CD8-positive, alpha-beta memory T cell (primary cell): ENCODE measurements at places on chromosomes 3 and 15. TPM values are rescaled to one million over a fixed set of nuclear protein-coding genes. Genes with fewer than 3 reads are reported as not detected.

- DNase-seq: no peak
Observed at GRCh38 chr3:46847744-46848143, 15.5 kb downstream of the MYL3 start.

GRCh38 chr3:10286596-10287295 lies 6.0 kb downstream of the GHRL start:
- DNase-seq: no peak

DNA sequence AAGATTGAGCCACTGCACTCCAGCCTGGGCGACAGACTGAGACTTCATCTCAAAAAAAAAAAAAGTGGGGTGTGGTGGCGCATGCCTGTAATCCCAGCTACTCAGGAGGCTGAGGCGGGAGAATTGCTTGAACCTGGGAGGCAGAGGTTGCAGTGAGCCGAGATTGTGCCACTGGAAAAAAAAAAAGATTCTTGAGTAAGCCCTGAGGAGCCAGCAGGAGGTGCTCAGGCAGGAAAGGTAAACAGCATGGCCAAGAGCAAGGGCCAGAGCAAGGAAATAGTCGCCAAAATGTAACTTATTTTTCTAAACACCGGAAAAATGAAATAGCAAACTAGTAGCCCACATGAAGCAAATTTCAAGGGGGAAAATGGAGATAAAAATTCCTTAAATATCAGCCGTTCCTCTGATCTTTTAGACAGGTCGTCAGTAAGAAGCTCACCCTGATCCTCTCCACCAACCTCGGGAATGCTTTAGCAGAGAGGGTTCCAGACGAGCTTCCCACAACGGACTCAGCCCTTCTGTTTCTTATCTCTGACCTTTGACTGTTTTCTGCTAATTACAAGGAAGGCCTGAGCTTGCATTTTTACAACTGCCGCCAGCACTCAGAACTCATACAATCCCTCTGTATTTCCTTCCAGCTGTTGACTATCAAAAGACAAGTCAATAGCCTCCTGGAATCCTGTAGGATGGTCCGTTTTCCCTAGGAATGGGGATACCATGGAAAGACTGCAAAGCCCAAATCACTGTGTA lies 45.0 kb upstream of the AKAP13 start:
- DNase-seq: no peak

DNA sequence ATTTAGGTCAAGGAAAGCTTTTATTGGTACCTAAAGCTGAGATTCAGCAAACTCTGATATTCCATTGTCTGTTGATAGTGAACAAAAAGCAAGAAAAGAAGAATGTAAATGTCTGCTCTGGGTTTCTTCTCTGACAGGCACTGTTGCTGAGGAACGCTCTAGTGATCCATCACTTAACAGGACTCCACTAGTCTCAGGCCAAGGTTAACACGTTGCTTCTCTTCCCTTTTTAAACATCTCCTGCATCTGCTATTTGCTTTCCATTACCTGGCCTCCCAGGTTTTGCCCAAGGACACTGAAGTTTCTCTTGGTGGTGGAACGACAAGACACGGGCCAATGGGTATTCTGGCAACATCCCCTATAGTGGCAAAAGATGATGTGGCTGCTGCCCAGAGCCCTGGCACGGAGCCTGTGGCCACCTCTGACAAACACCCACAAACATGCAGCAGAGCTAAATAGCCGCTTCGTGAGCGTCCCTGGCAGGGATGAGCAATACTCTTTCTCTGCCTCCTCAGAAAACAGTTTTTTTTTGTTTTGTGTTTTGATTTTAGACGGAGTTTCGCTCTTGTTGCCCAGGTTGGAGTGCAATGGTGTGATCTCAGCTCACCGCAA lies 97.8 kb upstream of the AKAP13 start:
- no peak for DNase-seq

- no peak for DNase-seq
Observed at GRCh38 chr15:47410247-47410646, 307.1 kb upstream of the SEMA6D start.

DNA sequence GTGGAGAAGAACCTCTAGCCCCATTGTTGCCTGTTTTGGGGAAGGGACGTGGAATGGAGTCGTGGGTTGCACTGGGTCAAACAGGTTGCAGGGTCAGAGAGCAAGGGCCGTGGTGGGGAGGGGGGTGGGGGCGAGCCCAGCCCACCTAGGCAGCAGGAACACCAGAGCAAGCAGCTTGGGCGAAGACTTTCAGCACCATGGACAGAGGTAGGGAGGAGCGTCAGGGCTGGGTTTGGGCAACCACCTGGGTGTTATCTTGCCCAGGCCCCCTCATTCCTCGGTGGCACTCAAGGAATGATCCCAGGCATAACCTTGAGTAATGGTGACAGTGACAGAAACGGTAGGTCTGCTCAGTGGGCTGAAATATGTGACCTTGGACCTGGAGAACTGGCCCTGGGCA lies 45.9 kb upstream of the TMEM115 start:
- DNase-seq: peak; percentile 6

GRCh38 chr15:98347001-98347400 lies 301.3 kb upstream of the IGF1R start:
- no peak for DNase-seq

DNA sequence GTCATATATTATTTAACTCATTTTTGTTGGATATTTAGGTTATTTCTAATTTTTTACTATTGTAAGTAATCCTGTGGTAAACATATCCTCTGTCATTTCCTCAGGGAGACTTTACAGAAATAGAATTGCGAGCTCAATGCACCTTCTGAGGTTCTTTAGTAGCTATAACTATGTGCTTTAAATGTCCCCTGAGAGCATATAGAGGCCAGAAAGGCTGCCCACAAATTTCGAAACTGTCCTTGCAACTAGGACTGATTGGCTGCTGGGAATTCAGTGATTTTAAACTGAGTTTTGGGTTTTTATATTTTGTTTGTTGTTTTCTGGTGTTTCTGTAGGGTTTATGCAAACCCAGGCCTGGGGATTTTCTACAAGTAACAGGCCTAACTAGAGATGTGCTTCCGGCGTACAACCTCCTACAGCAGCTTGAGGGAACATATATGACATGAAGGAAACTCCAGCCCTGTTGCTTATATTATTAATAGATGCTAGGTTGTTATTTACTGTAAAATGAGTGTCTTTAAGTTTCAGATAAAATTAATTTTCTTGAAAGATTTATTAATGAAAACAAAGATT lies 29.1 kb upstream of the P4HTM start:
- DNase-seq: no peak

DNA sequence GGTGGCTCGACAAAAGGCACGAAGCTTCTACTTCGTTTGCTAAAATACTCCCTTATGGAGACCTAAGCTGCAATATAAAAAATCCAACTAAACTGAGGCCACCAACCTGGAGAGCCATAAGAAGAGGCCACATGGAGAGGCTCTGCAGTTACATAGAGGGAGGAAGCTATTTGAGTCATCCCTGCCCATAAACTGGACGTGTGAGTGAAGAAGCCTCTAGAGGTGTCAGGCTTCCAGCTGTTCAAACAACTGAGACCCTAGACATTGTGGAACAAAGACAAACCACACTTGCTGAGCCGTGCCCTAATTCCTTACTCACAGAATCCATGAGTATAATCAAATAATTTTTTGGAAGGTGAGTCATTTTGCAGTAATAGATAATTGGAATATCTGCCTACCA lies 50.2 kb upstream of the GMNC start:
- no peak for DNase-seq

GRCh38 chr15:78752492-78753358 lies 58.5 kb downstream of the ADAMTS7 start:
- DNase-seq: no peak

DNA sequence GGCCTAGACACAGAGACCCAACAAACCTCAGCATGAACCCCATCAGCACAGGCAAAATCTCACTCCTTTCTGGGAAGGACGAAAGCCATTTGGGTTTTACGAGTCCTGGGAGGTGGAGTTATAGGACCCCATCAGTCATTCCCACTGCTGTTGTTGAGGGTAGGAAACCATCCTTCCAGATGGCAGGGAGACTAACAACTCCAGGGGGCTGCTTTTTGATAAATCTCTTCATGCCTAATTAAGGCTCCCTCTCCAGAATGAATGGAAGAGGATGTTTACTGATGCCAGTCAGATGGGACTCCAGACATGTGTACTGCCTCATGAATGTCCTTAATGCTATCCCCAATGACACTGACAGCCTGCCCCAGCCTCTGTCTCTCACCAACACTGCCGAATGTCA lies 75.3 kb downstream of the ST8SIA2 start:
- no peak for DNase-seq

DNA sequence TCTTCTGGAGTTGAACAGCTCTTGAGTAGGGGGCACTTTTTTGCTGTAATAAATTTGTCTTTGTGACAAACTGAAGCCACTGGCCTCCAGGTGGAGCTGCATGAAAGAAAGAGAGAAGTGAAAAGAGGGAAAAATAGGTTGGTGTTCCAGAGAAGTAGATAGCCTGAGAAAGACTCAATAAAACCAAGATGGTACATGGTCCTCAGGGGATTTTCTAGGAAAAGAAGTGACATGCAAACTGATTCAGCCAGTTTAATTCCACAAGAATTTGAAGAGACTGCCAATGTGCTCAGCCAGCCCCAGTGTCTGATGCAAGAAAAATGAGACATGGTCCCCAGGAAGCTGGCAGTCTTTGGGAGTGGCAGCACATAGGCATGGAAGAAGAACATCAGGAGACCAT lies 152.7 kb downstream of the CD47 start:
- no peak for DNase-seq

- no peak for DNase-seq
Observed at GRCh38 chr15:57152666-57153539, 223.4 kb upstream of the CGNL1 start.

DNA sequence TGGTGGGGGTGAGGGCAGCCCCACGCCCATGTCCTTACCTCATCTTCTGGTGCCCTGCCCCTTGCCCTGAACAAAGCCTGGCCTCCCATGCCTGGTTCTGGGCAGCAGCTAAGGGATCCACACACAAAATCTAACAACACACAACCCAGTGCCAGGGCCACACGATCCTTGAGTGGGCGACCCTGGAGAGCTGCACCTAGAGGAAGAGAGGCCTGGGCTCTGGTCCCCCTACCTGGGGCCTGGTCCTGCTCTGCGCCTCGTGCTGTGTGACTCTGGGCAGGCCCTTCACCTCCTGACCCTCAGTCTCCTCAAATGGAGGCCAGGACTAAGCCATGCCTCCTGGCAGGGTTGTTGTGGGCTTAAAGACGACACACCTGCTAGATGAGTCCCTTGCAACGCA lies 20.0 kb upstream of the C3orf22 start:
- DNase-seq: no peak

DNA sequence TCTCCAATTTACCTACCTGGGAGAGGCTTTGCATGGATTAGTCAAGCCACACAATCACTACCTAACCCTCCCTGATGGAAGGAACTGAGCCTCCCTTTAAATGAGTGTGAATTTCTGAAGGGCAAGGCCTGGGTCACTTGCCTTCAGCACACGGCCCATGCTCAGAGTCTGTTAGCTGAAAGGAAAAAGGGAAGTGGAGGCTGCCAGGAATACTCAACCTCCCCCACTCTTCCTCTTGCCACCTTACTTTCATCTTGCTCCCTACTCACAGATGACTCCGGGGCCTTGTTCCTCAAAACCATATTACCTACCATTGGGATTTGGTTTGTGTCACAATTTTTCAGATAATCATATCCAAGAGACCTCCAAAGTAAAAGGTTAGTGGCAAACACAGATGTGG lies 220.0 kb downstream of the ABHD5 start:
- no peak for DNase-seq

DNA sequence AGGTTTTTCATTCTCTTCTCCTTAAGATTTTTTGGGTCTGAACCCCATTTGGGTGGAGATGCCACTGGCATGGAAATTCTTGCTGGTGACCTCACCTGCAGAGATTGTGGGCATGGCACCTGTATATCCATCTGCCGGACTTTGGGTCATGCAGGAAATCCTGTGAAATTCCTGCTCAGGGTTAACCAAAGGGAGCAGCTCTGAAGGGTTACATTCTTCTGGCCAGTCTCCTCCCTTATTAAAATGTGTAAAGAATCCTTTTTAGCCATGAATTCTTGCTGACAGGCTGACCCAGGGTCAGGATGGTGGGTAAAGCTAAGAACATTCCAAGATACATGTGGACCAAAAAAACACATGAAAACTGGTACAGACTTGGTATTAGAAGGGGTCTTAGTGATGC lies 27.4 kb downstream of the ARHGEF26 start:
- no peak for DNase-seq

DNA sequence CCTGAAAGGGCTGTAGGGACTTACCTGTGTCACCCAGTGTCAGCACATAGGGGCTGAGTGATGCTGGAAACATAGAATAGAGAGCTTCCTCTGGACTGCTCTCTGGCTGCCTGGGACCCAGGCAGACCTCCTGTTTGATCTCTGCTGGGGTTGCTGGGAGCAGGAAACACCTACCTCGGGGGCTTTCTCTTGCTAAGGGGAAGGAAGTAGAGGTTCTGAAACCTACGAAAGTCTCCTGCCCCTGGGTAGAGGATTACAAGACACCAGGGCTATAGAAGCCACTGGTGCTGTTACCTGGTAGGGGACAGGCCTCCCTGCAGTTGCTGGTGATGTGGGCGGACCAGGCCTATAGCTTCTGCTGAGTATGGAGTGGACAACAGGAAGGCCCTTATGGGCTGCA lies 81.7 kb downstream of the DHX30 start:
- DNase-seq: no peak

DNA sequence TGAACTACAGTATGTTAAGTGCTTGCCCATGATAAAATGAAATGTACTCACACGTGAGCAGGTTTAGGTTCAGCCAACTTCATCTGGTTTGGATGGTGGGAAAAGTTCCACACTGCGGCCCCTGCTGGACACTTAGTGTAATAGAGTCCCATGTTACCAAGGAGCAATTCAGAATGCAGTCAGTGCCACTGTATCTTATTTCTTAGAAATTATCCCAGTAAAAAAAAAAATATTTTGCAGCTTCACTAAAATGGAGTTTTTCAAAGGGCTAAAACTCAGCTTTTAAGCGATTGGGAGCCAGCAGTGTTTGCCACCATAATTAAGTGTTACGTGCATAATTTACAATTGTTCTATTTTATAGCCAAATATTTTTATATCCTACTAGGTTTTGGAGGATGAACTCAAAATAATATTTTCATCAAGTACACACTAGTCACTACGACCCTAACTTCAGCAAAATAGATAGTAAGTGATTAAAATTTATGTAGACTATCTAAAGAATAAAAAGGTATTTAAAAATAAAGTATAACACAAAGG lies 371.7 kb upstream of the GBE1 start:
- DNase-seq: no peak

DNA sequence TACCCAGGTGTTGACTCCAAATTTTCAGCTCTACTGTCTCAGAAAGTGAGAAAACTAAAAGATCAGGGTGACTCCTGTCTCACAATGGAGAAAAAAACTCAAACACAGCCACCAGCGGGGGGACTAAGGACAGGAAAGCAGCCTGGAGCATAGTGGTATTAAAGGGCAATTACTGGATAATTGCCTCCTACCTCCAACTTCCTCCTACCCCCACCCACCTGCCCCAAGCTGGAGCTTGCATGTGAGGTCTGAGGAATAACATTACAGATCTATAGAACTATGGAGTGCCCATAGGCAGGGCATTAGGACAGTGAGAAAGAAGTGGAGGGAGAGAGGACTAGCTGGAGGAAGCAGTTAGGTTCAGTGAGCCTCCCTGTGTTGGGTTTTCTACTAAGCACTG lies 2.7 kb upstream of the PCCB start:
- DNase-seq: no peak

GRCh38 chr3:127304121-127304744 lies 16.4 kb upstream of the PRR20G start:
- no peak for DNase-seq

GRCh38 chr3:98012979-98013378 lies 22.1 kb downstream of the GABRR3 start:
- DNase-seq: no peak

Gene DAZL
- total RNA-seq: 0.27 TPM

Gene NEK10
- total RNA-seq: 0.24 TPM

Gene DNASE1L3
- total RNA-seq: not detected

Gene NDN
- total RNA-seq: 0.77 TPM

Gene PRR20G
- not detected for total RNA-seq

Gene PPP1R14D
- total RNA-seq: not detected

Gene RAB43
- 22.9 TPM for total RNA-seq
